ENCODE measurements at places on chromosomes 3 and 15.

DNA sequence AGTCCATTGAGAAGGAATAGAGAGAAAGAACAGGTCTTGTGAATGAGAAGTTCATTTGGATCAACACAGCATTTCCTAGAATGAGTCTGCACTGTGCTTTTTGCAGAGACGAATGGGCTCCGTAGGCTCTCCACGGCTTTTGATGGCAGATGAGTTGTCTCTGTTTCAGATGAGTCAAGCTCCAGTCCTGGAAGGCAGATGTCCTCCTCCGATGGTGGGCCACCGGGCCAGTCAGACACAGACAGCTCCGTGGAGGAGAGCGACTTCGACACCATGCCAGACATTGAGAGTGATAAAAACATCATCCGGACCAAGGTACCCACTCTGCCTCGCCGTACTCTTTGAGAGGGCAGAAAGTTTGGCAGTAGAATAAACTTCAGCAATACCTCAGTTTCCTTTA, 70.5 kb downstream of the SIDT1 start:
- no peak for DNase-seq

DNA sequence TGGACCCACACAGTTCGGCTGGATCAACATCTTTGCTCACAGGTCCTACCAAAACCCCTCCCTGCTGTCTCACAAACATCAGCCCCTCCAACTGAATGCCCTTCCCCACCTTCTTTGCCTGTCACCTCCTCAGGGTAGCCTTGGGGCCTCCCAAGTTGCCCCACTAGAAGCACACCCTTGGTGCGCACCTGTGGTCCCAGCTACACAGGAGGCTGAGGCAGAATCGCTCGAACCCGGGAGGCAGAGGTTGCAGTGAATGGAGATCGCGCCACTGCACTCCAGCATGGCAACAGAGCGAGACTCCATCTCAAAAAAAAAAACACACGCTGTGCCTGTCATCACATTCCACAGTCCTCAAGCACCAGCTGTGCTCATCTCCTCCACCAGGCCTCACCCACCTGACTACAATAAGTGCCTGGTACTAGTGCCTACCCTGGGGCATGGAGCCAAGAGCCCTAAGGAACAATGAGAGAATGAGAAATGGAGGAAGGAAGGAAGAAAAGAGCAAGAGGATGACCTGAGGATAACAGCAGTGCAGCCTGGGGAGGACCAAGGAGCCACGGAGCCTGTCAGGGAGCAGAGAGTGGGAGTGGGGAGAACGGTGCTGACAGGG, 26.0 kb downstream of the RPN1 start:
- no peak for DNase-seq

DNA sequence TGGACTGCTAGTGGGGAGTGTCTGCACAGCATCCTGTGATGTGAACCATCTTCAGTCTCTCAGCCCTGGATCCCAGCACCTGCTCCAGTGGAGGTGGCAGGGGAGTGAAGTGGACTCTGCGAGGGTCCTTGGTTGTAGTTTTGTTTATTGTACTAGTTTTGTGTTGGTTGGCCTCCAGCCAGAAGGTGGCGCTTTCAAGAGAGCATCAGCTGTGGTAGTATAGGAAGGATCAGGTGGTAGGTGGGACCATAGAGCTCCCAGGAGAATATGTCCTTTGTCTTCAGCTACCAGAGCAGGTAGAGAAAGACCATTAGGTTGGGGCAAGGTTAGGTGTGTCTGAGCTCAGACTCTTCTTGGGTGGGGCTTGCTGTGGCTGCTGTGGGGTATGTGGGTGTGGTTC, 20.9 kb downstream of the NEK11 start:
- DNase-seq, result no peak

GRCh38 chr15:92393071-92393979, at the start of gene ST8SIA2:
TSS of gene ST8SIA2 (plus strand) at chr15:92393881. CDS start at chr15:92394065, 184 bp downstream.
- peak; percentile 19 for DNase-seq

Measured in activated naive CD8-positive, alpha-beta T cell treated with anti-CD3 and anti-CD28 coated beads for 36 hours (primary cell).